ENCODE measurements at places on chromosomes 5 and 9. TPM values are rescaled to one million over a fixed set of nuclear protein-coding genes. Genes with fewer than 3 reads are reported as not detected.

Gene PCDHB4
- 0.26 TPM for total RNA-seq

Gene QRFP
- total RNA-seq: not detected

Gene PDGFRB
- 1.8 TPM for total RNA-seq

Gene SPAG8
- 0.90 TPM for total RNA-seq

Gene SECISBP2
- 17.7 TPM for total RNA-seq

Gene AJM1
- total RNA-seq: 7.2 TPM

Gene GPX3
- total RNA-seq: 8.5 TPM

Gene ABLIM3
- total RNA-seq: 12.9 TPM

Gene ANKRD20A1
- total RNA-seq: 1.9 TPM

Gene AIF1L
- 6.0 TPM for total RNA-seq

Gene DENND1A
- total RNA-seq: 19.7 TPM

Gene SPINK6
- total RNA-seq: not detected

Gene ZNF484
- 5.4 TPM for total RNA-seq

Gene COMMD10
- total RNA-seq: 37.9 TPM

Gene LCN1
- not detected for total RNA-seq

Gene LCN12
- total RNA-seq: 2.5 TPM

Gene PCDH1
- 9.0 TPM for total RNA-seq

Gene OR1J2
- not detected for total RNA-seq

Gene PCDHB12
- total RNA-seq: 0.44 TPM

Gene PIP5K1B
- total RNA-seq: not detected

Gene SNCAIP
- not detected for total RNA-seq

Gene SUSD3
- total RNA-seq: 5.0 TPM

Gene FBXW2
- total RNA-seq: 46.0 TPM

Gene C1QTNF3
- 2.1 TPM for total RNA-seq

Gene IL7R
- 0.90 TPM for total RNA-seq

Gene INSL4
- not detected for total RNA-seq

Gene GFI1B
- total RNA-seq: 0.08 TPM

Gene GAS1
- total RNA-seq: 0.13 TPM

Gene SPINK7
- total RNA-seq: not detected

Gene FYB1
- 0.46 TPM for total RNA-seq

Gene LECT2
- total RNA-seq: not detected

Gene CA9
- 0.31 TPM for total RNA-seq

Gene ST8SIA4
- total RNA-seq: 0.41 TPM

Gene INSL6
- not detected for total RNA-seq

Gene GABRP
- not detected for total RNA-seq

Gene NREP
- total RNA-seq: 4.9 TPM

Gene ECSCR
- not detected for total RNA-seq

Gene PITX1
- total RNA-seq: 41.5 TPM

Gene IL9
- total RNA-seq: not detected

Gene YTHDC2
- 21.7 TPM for total RNA-seq

Gene FREM1
- not detected for total RNA-seq

Gene CREBRF
- 9.0 TPM for total RNA-seq

Gene RGS7BP
- total RNA-seq: not detected

Gene GNAQ
- 34.5 TPM for total RNA-seq

Measured in Panc1 (cell line).